ENCODE measurements at places on chromosomes 6 and 20. TPM values are rescaled to one million over a fixed set of nuclear protein-coding genes. Genes with fewer than 3 reads are reported as not detected.

SCRT2 gene
- total RNA-seq, result not detected

DNA sequence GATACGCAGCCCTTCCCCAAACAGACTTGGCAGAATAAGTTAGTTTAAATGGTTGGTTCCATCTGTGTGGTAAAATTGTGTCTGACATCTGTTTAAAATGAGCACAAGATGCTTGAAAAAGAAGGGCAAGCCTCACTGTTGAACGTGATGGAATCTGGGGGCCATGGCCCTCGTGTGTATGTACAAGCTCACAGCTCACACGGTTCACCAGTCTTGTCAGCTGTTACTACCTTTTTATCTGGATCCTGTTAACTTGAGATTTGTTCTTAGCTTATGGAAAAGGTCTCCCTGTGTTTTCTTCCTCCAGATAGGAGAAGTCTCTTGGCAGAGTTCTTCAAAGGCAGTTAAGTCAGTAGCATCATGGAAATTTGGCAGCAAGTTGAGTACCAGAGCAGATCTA lies 270.6 kb downstream of the KHDC1L start:
- no peak for DNase-seq

CGAS gene
- total RNA-seq, result 4.1 TPM

UNC93A gene
- total RNA-seq, result 0.53 TPM

All from colonic mucosa (tissue), 4 donors.